ENCODE measurements at places on chromosomes 2 and 18.
A peak's percentile ranks its signal among the peaks of the same experiment; 100 is the strongest.

DNA sequence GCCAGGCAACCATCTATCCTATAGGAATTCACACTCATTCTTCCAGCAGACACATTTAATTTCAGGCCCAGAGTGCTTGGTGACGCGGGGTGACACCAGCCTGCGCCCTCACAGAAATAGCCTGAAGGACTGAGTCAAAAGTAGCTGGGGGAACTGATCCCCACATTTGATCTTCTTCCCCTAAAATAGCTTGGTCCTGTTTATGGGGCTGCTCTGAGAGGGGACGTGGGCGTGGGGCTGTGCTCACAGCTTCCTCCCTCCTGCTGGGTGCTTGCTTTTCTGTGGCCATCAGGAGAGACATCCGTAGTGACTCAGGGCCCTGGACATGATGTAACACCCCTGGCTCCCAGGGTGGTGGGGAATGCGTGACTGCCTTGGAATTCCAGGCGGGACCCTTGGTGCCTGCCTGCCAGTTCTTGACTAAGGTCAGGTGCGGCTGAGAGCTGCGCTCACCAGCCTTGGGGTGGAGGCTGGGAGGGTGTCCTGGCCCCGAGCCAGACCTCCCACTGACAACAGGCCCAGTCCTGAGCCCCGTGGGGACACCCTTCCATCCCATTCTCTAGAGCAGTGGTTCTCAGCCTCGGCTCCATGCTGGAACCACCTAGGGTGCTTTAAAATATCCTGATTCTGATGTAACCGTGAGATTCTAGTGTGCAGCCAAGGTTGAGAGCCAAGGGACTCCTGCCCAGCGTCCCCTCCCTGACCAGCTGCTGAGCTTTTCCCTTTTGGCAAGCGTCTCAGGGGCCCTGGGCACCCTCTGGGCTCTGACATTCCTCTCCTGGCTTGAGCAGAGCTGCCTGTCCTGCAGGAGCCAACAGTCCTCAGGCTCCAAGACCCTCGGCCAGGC lies 47.4 kb upstream of the SMAD7 start:
- peak; percentile 91 for DNase-seq

- no peak for DNase-seq
Measured at GRCh38 chr2:143717536-143718168, 588.4 kb downstream of the ARHGAP15 start.

- DNase-seq = no peak
Measured at GRCh38 chr2:121816797-121817196, 61.3 kb downstream of the TSN start.

DNA sequence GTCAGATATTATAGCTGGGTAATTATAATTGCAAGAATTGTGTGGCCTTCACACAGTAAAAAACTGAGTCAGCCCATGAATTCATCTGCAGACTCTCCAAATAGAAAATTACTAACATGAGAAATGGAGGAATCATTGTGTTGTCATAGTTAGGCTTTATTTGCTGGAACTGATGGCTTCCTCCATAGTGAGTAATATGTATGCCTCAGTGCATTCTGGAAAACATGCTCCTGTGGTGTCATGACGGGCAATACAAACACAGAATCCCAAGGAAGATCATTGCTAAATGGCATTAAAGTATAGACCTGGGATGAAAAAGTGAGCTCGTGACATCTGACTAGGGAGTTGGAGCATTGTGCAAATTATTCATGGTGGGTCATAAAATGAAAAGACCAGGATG lies 23.6 kb upstream of the NMS start:
- DNase-seq = no peak

GRCh38 chr18:8656232-8656631 lies 47.0 kb downstream of the RAB12 start:
- no peak for DNase-seq

GRCh38 chr2:203928849-203929248 lies 7.7 kb upstream of the ICOS start:
- no peak for DNase-seq

DNA sequence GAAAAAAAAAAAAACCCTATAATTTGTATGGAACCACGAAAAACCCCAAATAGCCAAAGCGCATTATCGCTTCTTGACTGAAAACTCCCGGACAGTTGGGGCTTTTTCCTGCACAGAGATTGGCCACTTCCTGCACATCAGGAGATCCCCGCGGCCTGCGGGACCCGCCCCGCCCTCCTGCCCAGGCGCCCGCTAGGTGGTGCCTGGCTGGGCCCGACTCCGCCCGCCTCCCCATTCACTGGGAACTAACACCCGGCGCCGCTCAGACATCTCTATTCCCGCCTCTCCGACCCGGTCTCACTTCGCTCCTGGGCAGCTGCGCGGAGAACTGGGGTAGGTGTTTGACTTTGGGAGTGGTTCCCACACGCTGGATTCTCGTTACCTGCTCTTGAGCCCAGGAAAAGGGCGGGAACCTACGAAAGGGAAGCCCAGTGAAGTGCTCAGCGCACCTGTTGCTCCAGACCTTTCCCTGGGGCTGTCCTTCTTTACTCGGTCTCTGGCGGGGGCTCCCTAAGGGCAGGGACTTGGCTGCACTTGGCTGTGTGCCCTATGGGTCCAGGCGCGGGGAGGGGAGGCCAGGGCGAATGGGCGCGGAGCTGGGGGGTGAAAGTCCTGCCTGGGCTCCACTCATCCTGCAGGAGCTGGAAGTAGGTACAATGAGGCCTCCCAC lies at the start of gene HMSD:
TSS of gene HMSD (plus strand) at position 234 of the 670 bp plus-strand sequence. CDS start 4,155 bp downstream, outside the sequence.
- DNase-seq = no peak
